ENCODE measurements at places on chromosomes 16 and 17. TPM values are rescaled to one million over a fixed set of nuclear protein-coding genes. Genes with fewer than 3 reads are reported as not detected.
A peak's percentile ranks its signal among the peaks of the same experiment; 100 is the strongest.

DNA sequence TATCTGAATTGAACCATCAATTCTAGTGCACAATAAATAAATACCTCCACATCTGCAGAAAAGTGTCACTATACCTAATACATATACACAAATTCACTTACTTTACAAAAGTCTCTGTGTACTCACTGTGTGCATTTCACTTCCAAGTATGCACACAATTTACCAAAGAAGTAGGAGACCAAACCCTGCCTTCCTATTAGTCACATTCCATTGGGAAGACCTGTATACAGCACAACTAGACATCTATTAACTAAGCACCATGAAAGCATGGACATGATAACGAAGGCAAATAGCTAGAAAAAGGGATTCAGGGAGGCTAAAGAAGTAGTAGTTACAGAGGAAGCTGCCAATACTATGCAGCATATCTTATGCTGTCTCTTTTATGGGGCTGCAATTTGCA, 139.5 kb downstream of the SNX11 start:
- no peak for DNase-seq

GRCh38 chr16:11909653-11910545, 5.9 kb downstream of the GSPT1 start:
- no peak for DNase-seq

DNA sequence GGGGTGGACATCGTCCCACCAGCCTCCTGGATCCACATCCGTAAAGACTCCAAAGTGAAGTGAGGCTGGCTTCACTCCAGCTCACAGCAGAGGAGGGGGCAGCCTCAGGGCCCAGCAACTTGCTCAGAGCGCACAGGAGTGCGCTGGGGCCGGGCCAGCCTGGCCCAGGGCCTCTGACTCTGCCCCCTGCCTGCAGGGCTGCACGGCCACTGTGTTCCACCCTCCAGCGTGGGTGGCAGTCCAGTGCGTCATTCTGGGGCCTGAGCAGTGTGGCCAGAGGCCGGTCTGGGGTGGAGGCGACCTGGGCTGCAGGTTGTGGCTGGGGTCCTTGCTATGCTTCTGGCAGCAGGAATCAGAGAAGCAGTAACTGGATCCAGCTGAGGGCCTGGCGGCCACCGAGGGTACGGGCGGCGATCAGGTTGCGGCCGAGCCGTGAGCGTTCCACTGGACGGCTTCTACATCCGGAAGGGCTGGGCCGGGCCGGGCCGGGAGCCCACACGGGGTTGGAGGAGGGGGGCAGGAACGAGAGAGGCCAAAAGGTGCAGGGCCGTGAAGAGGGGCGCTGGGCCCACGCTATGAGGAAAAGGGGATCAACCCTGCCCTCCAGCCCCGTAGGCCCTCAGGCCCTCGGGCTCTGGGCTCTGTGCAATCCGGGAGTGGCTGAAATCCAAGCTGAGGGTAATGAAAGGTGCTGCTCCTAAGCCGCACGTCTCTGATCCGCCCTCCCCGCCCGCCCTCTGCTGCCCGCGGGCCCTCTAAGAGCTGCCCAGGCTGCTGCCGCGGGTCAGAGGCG, at the start of gene FSCN2:
TSS of gene FSCN2 (plus strand) at position 787 of the 793 bp plus-strand sequence. CDS start 155 bp downstream, outside the sequence.
- DNase-seq = no peak

GRCh38 chr17:12472252-12473173, 193.2 kb upstream of the MYOCD start:
- no peak for DNase-seq

DNA sequence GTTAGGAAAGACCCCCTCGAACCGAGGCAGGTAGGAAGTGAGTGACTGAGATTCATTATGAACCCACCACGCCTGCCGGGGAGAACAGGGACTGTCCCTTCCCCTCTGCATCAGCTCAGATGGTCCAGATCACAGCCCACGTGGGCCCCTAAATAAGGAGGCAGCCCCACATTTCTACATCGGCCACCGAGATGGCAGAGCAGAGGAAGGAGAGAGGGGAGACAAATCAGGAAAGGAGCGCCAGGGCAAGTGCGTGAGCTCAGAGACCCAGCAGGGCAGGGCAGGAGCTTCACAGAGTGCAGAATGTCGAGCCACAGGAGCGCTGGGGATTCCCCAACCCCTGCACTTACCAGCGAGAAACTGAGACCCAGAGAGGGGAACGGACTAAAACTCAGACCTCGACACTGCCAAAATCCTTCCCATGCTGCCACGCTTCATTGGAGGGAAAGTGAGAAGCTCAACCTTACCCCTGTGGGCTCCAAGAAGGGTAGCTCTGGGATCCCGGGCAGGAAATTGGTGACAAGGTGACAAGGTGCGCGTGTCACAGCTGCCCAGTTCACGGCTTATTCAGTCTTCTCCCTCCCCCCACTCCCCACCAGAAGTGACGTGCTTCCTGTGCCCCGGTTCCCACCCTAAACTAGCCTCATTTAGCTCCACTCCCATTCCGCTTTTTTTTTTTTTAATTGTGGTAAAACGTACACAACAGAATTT, at the start of gene ICAM2:
TSS of gene ICAM2 (minus strand) at position 578 of the 711 bp plus-strand sequence. CDS start 13,942 bp downstream, outside the sequence.
- peak; percentile 96 for DNase-seq

DNA sequence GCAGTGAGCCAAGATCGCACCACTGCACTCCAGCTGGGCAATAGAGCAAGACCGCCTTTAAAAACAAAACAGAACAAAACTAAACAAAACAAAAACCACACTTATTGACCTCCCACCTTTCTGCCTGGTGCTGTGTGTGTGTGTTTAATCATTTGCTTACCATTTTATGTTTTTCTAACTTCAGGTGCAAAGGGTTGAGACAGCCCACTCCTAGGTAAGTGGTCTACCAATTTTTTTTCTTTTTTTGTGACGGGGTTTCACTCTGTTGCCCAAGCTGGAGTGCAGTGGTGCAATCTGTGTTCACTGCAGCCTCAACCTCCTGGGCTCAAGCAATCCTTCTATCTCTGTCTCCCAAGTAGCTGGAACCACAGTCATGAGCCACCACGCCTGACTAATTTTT, 65.8 kb downstream of the SALL1 start:
- no peak for DNase-seq

GRCh38 chr17:27496437-27496943, 40.2 kb downstream of the KSR1 start:
- no peak for DNase-seq

UTS2R gene
- total RNA-seq = not detected

CALB2 gene
- total RNA-seq = not detected

Data from naive thymus-derived CD8-positive, alpha-beta T cell (primary cell).